ENCODE measurements at places on chromosomes 11 and 22.

GRCh38 chr11:35151683-35152280 lies 12.8 kb downstream of the CD44 start:
- H3K4me1 ChIP-seq, result peaks cover 100% of the 10 kb centered on the region
- peak overlapping the region; percentile 26 for H3K4me3 ChIP-seq
- H3K27me3 ChIP-seq, result peaks cover 34% of the 10 kb centered on the region
- H3K27ac ChIP-seq, result peak overlapping the region; percentile 76
- DNase-seq, result no peak

DNA sequence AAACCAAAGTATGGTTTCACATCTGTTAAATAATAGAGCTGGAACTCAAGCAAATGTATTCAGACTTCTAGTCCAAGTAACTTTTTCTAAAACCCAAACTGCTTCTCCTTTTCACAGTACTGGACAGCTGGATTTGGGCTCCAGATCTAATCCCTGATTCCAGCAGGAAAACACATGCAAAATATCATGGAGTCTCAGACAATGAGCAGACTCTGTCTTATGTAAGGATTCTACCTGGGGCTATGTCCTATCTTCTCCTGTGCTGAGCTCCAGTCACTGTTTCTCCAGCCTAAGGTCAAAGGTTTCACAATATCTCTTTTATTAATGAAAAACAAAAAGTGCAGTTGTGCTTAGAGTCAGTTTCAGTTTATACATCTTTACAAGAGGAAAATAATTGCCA lies 83.2 kb upstream of the EED start:
- H3K27ac ChIP-seq, result peak overlapping the region; percentile 76
- peaks cover 45% of the 10 kb centered on the region for H3K4me1 ChIP-seq
- no peaks in the 10 kb centered on the region for H3K27me3 ChIP-seq
- no peak overlapping the region for H3K4me3 ChIP-seq
- DNase-seq, result no peak

DNA sequence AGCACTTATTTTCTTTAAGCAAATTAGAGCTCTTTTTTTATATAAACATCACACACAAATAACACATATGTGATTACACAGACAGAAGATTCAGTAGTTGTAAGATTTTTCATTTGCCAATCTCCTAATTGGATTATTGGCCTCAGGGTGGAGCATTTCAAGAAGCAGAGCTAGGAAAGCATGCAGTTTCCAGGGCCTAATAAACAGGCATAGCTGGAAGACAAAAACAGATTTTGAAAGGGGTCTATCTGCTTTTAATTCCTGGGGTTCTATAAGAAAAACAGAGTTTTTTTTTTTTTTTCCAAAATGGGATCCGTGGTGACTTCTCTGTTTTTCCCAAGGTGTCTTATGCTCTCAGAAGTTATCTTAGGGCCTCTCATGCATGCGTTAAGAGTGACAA lies 7.6 kb upstream of the FOLR3 start:
- H3K36me3 ChIP-seq, result peaks cover 37% of the 10 kb centered on the region
- H3K27me3 ChIP-seq, result no peaks in the 10 kb centered on the region
- H3K4me1 ChIP-seq, result peaks cover 14% of the 10 kb centered on the region
- DNase-seq, result no peak

- H3K36me3 ChIP-seq, result peaks cover 8% of the 10 kb centered on the region
- no peak overlapping the region for H3K4me3 ChIP-seq
- H3K4me1 ChIP-seq, result peaks cover 38% of the 10 kb centered on the region
- H3K27ac ChIP-seq, result no peak overlapping the region
- H3K27me3 ChIP-seq, result no peaks in the 10 kb centered on the region
Observed at GRCh38 chr11:14308897-14309387, 50.0 kb downstream of the RRAS2 start.

GRCh38 chr22:35661464-35661863 lies 13.2 kb downstream of the APOL6 start:
- no peaks in the 10 kb centered on the region for H3K27me3 ChIP-seq
- peaks cover 26% of the 10 kb centered on the region for H3K4me1 ChIP-seq

- H3K4me3 ChIP-seq, result no peak overlapping the region
- peaks cover 10% of the 10 kb centered on the region for H3K36me3 ChIP-seq
- no peak for DNase-seq
- peak overlapping the region; percentile 1 for H3K27ac ChIP-seq
- peaks cover 26% of the 10 kb centered on the region for H3K4me1 ChIP-seq
- no peaks in the 10 kb centered on the region for H3K27me3 ChIP-seq
Observed at GRCh38 chr11:110778343-110778742, 66.1 kb upstream of the ARHGAP20 start.

- no peaks in the 10 kb centered on the region for H3K36me3 ChIP-seq
- no peaks in the 10 kb centered on the region for H3K4me1 ChIP-seq
- no peak for DNase-seq
Observed at GRCh38 chr11:37141707-37142106, 543.7 kb upstream of the RAG2 start.

DNA sequence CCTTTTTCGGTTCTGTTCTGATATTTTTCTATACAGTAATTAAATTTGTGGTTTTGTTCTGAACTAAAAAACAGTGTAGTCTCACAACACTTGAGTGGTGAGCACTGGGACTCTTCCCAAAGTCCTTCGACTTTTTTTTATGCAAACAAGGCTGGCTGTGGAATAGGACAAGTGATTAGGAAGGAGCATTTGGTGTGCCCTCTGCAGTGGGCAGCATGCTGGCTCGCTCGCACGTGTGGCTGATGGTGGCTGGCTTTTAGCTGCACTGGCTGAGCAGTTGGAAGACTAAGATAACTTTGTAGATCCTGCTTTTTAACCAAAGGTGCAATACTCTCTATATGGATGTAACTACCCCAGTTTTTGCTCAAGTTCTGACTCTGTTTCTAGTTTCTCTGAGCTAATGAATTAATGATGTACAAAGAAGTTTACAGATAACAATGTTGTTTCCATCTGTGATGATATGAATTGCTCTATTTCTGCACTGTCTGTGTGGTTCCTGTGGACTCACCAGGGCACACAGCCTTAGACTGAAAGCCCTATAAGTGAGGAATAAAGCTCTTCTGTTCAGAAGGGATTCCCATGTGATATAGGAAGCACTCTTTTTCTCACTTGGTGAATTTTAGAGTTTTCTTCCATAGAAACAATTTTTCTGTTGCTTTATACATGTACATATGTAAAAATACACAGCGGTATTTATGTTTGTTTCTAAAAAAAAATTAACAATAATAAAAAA lies 143.1 kb upstream of the RASSF10 start:
- H3K4me3 ChIP-seq, result no peak overlapping the region
- no peak for DNase-seq
- H3K36me3 ChIP-seq, result peaks cover 48% of the 10 kb centered on the region
- H3K4me1 ChIP-seq, result peaks cover 85% of the 10 kb centered on the region

DNA sequence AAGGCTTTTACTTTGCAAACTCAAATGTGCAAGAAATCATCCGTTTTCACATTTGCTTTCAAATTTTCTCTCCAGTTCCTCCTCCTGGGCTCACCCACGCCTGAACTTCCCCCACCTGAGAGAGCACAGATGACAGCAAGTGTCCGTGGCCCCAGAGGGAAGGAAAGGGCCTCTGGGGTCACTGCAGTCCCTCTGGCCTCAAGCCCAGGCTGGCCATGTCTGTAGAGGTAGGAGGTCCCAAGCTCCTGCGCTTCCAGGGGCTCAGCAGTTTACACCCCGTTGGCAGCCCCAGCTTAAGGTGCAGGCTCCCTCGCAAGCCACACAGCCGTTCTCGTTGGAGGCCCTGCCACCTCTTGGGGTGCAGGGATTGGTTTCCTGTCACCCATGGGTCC lies 40.5 kb upstream of the PRDM11 start:
- no peak overlapping the region for H3K27ac ChIP-seq
- no peak for DNase-seq
- H3K4me1 ChIP-seq, result peaks cover 14% of the 10 kb centered on the region
- peaks cover 38% of the 10 kb centered on the region for H3K27me3 ChIP-seq

DNA sequence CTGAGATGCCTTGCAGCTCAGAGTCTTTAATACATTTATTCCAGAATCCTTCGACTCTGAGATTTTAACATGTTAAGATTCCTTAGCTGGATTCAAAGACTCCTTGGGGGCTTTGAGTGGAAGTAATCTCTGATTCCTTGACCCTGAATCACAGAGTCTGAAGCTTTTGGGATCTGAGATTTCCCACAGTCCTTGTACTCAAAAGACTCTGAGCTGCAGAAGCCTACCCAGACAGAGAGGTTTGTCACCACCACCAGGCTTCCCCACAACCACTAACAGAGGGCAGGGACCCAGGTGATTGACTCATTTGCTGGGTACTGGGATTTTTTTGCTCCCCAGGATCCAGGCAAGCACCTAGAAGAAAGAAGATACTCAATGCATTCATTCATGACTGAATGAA lies 1.4 kb upstream of the SERPINH1 start:
- peaks cover 7% of the 10 kb centered on the region for H3K27me3 ChIP-seq
- H3K36me3 ChIP-seq, result peaks cover 33% of the 10 kb centered on the region
- peaks cover 74% of the 10 kb centered on the region for H3K4me1 ChIP-seq
- peak; percentile 59 for DNase-seq
- peak overlapping the region; percentile 99 for H3K4me3 ChIP-seq
- peak overlapping the region; percentile 99 for H3K27ac ChIP-seq

- no peak for DNase-seq
- H3K4me3 ChIP-seq, result no peak overlapping the region
- H3K36me3 ChIP-seq, result no peaks in the 10 kb centered on the region
- H3K27ac ChIP-seq, result no peak overlapping the region
- peaks cover 9% of the 10 kb centered on the region for H3K27me3 ChIP-seq
Observed at GRCh38 chr11:64086258-64087123, 50.8 kb downstream of the FLRT1 start.

DNA sequence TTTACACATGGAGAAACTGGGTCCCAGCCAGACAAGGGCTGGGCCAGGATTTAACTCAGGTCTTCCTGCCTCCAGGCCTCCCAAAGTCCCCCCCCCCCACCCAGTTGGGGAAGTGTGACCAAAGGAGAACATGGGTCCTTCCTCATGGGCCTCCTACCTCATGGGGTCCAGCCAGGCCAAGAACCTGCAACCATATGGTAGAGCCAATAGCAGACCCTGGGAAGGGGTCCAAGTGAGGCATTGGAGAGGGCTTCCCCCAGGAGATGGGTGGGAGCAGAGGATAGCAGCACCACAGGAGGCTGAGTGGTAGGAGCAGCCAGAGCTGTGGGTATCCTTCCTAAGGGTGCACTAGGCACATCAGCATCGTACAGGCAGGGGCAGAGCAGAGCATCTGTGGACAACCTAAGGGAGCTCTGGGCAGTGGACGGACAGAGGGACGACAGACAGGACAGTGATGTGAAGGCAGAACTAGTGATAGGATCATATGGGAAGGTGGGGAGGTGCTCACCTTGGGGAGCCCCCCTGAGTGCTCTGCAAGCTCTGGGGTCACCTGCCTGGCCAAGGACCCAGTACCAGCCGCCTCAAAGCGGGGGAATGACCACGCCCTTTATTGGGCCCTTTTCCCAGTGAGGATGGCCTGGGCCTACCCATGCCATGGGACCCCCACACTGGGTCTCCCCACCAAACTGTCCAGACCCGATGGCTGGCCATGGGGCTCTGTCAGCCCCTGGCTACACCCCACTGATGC lies 4.5 kb downstream of the ARVCF start:
- H3K4me1 ChIP-seq, result no peaks in the 10 kb centered on the region
- H3K27me3 ChIP-seq, result peaks cover 8% of the 10 kb centered on the region
- H3K4me3 ChIP-seq, result no peak overlapping the region
- no peak for DNase-seq
- no peaks in the 10 kb centered on the region for H3K36me3 ChIP-seq

DNA sequence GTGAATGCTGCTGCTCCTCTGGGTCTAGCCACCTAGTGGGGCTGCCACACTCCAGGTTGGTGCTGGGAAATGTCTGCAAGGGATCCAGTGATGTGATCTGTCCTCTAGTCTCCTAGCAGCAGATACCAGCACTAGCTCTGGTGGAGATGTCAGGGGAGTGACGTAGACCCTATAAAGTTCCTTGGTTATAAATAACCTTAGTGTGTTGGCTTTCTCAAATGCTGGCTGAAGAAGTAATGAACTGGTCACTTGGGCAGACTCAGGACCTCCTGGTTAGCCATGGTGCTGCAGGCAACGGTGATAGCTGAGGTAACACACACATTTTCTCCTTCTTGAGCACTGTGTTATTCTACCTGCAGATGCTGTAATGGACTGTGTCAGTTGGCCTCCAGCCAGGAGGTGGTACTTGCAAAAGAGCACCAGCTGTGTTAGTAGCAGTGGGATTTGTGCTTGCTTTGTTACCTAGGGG lies 35.5 kb downstream of the BBOX1 start:
- no peak for DNase-seq
- peak overlapping the region; percentile 64 for H3K27ac ChIP-seq
- peaks cover 2% of the 10 kb centered on the region for H3K27me3 ChIP-seq
- peaks cover 23% of the 10 kb centered on the region for H3K4me1 ChIP-seq
- no peak overlapping the region for H3K4me3 ChIP-seq

GRCh38 chr11:99418927-99419720 lies 398.4 kb downstream of the CNTN5 start:
- no peaks in the 10 kb centered on the region for H3K4me1 ChIP-seq
- DNase-seq, result no peak
- H3K27me3 ChIP-seq, result no peaks in the 10 kb centered on the region
- no peak overlapping the region for H3K27ac ChIP-seq
- no peaks in the 10 kb centered on the region for H3K36me3 ChIP-seq

DNA sequence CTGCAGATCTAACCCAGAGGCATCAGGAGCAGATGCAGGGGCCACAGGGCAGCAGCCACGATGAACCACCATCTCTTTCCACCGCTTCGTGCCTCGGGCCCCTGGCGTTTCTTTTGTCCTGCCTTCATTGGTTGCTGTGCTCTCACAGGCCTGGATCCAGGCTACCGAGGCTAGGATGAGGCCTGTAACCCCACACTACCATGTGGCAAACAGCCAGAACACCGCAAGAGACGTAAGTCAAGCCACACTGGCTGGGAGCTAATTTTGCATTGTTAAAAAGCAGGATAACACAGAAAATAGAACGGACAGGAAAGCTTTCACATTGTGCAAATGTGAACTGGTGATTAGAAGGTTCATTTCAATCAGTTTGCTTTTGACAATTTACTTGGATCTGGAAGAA lies 15.7 kb upstream of the ARFGAP3 start:
- no peak overlapping the region for H3K4me3 ChIP-seq
- peak overlapping the region; percentile 33 for H3K27ac ChIP-seq
- DNase-seq, result no peak
- peaks cover under 1% of the 10 kb centered on the region for H3K4me1 ChIP-seq
- H3K36me3 ChIP-seq, result peaks cover 18% of the 10 kb centered on the region

GRCh38 chr22:23548501-23549197 lies 31.4 kb downstream of the IGLL1 start:
- peaks cover 14% of the 10 kb centered on the region for H3K27me3 ChIP-seq
- H3K36me3 ChIP-seq, result peaks cover 5% of the 10 kb centered on the region
- no peak for DNase-seq
- H3K4me1 ChIP-seq, result no peaks in the 10 kb centered on the region
- H3K27ac ChIP-seq, result no peak overlapping the region
- H3K4me3 ChIP-seq, result no peak overlapping the region

DNA sequence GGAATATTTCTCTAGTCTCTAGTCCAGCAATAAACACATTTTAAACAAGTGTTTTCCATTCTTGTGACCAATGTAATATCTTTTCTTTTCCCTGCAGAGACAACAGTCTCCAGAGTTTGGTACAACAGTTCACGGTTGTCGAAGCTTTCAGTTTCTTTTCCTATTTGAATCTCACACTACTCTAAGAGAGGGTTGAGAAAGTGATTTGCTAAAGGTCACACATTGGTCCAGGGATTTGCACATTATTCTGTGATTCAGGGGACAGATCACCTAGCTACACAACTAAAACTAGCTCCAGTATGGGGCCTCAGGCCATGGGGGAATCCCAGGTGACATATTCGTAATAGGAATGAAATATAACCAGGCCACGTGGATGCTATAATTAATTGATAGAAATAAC lies 132.5 kb downstream of the HIPK3 start:
- H3K27ac ChIP-seq, result no peak overlapping the region
- H3K4me1 ChIP-seq, result peaks cover 39% of the 10 kb centered on the region
- H3K36me3 ChIP-seq, result peaks cover 59% of the 10 kb centered on the region
- H3K27me3 ChIP-seq, result no peaks in the 10 kb centered on the region
